ENCODE measurements at places on chromosomes 5 and 9.

DNA sequence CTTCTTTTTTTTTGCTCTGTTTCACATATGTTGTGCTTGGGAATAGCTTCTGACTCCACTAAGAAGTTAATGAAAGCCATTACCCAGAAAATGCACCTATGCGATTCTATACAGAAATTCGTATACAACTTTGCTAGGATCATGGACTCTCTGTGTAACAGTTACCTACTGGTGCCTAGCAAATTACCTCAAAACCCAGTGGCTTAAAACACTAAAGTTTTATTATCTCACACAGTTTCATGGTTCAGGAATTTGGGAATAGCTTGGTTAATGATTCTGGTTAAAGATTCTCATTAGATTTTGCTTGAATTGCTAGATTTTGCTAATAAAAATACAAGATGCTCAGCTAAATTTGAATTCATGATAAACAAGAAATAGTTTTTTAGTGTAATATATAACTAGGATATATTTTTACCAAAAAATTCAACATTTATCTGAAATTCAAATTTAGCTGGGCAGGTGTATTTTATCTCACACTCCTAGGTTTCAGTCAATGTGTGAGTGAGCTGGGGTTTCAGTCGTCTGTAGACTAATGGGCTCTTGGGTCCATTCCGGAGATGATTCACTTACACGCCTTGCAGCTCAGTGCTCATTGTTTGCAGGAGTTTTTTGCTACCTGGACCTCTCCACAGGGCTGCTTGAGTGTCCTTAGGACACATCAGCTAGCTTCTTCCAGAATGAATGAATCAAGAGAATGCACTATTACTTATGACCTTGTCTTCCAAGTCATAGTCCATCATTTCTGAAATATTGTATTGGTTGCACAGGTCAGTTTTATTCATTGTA, 75.1 kb downstream of the MROH2B start:
- no peak for DNase-seq

- no peak for DNase-seq
These were observed 52.3 kb downstream of the WDR36 start for GRCh38 chr5:111144352-111144930.

DNA sequence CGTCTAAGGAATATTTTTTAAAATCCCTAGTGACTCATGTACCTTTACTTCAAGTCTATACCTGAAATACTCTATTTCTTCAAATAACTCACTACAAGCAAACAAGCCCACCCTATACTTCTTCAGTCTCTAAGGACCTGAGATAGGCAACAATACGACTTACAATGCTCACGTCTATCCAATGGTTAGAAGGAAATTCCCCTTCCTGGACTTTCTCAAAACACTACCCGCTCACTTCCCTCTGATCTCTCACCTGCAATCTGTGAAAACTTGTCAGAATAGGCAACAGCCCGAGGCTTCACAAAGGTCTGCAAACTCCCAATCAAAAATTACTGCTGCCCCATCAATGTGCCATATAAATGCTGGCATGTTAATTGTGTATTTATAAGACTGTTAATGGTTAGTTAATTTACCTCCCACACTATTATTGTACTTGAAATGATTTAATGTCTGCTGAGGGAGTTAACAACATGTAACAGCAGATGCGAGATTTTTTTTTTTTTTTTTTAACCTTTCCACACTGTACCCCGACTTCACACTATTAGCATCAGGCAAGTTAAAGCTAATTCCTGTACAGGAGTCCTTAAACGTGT, 27.3 kb downstream of the MAPKAP1 start:
- DNase-seq = no peak

- DNase-seq = no peak
These were observed 33.6 kb downstream of the PRRT1B start for GRCh38 chr9:131578731-131579504.

- DNase-seq = no peak
These were observed 461.3 kb upstream of the RORB start for GRCh38 chr9:74035786-74036185.

- DNase-seq = no peak
These were observed 7.9 kb downstream of the CMYA5 start for GRCh38 chr5:79697222-79698170.

DNA sequence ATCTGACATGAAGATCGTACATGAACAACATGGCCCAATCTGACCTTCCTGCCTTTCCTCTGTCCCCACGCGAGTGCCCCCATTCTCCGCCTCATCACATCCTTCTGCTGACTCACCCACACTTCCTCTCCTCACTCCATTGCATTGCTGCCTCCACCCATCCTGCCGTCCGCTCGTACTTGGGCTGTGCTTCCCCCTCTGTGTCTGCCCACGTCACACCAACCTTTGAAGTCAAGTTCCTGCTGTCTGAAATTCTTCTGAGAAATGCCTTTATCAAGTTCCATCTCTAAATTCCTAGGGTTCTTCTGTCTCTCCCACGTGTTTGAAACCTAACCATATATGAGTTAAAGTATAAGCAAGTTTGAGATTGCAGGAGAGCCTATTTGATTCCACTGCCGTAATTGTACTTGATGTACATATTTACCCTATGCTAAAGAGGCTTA, 18.0 kb upstream of the STARD4 start:
- peak; percentile 66 for DNase-seq

GRCh38 chr5:13664377-13664776, 280.1 kb downstream of the DNAH5 start:
- no peak for DNase-seq

DNA sequence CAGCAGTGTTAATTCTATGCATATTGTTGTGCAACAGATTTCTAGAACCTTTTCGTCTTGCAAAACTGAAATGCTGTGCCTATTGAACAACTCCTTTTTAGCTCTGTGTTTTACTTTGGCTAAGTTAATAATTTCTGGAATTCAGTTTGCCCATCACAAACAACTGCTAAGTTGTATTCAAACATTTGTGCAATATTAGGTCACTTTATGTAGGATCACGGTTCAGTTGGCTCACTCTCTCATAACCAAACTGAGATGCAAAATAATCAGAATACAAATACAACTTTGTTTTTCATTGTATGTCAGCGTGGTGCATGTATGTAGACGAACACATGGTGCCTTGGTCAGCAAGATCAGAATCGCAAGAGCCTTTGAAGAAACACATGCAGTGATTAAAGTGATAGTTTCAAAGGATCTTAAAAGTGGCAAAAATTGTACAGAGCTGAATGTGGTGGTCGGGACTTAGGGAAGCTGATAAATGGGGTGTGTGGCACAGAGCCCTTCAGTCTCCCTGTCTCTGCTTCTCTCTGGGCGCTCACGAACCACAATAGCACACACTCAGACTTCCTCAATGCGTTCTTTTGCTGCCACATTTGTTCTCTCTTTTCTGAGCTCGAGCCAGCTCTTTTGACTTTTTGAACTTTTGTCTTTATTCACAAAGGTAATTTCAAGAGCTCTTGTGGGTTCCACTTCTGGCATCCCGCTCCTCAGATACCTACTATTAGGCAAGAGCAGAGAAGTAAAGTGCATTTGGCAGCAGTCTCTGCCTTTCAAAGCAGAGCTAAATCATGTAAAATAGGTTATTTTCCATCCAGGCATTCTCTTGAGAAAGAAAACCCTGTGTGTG, 112.4 kb upstream of the CTSL start:
- DNase-seq = no peak

DNA sequence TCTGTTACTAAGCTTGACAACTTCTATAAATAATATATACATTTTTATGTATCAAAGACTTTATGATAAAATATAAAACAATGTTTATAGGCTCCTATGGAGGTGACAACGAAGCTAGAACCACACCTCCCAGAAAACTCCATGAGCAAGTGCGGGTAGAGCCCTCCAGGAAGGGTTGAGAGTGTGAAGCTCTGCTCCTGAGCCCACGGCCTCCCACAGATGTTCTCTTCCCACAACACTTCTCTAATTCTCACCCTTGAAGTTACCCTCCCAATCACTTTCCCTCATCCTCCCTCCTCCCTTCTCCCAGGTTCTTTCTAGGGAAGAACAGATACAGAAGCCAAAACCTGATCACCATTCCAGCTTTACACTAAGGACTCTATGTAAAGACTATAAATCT, 427.6 kb downstream of the SPOCK1 start:
- DNase-seq = no peak

- no peak for DNase-seq
These were observed 344.6 kb upstream of the EDIL3 start for GRCh38 chr5:84729326-84729725.

DNA sequence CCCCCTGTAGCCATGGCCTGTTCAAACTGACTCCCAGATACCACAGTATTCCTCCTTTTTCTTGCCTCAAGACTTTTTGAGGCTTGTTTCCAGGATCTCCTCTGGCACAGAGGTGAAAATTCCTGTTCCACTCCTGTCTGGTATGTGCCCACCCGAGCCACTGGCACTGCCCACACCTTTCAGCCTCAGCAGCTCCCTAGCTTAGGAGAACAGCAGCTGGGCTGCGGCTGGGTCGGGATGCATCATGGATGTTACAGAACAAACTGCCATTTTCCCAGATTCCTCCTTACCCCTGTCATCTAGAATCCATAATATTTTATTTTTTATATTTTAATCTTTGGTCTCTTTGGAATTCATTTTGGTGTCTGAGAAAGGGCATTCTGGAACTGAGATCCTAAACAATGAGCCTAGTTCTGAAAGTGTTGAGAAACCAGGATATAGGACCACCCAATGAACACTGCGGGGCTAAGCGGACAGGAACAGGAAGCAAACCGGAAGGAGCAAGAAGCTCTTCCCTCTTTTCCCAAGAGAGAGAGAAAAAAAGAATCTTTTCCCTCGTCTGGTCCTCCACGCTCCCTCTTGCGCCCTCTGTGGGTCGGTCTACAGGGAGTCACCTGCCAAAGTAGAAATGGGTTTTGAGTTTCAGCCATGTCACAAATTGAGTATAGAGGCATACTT, 12.5 kb downstream of the OR2S2 start:
- DNase-seq = peak; percentile 27

DNA sequence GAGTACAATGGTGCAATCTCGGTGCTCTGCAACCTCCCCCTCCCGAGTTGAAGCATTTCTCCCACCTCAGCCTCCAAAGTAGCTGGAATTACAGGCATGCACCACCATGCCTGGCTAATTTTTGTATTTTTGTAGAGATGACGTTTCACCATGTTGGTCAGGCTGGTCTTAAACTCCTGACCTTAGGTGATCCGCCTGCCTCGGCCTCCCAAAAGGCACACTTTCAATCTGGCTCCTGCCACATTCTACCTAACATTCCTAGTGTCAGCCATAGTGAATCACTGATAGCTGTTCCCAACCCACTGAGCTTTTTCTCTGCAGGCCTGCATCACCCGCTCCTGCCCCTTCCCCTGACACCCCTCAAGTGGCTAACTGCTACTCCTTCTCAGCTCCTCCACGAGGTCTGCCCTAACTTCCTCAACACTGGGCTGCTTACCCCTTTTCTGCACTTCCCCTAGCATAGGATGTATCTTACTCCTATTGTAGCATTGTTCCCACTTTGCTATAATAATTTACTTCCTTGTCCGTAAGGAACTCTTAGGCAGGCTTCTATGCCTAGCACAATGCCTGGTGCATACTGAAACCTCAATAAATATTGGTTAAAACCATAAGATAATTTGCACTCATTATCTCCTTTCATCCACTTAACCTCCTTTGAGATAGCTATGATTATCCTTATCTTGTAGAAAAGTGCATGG, 42.0 kb upstream of the LIFR start:
- no peak for DNase-seq

DNA sequence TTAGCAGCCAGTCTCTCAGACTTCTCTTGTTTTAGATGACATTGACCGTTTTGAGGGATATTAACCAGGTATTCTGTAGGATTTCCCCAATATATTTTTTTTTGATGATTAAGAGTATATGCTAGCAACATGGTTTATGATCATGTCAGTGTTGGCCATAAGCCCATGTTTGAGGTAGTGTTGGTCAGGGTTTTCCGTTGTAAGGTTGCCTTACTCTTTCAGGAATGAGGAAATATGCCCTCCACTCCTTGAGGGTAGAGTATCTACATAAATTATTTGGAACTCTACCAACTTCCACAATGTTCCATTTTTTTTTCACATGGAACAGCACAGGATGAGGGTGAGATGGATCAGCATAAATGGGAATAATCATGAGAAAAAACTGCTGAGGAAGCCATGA, 188.4 kb upstream of the PRDM9 start:
- DNase-seq = no peak

DNA sequence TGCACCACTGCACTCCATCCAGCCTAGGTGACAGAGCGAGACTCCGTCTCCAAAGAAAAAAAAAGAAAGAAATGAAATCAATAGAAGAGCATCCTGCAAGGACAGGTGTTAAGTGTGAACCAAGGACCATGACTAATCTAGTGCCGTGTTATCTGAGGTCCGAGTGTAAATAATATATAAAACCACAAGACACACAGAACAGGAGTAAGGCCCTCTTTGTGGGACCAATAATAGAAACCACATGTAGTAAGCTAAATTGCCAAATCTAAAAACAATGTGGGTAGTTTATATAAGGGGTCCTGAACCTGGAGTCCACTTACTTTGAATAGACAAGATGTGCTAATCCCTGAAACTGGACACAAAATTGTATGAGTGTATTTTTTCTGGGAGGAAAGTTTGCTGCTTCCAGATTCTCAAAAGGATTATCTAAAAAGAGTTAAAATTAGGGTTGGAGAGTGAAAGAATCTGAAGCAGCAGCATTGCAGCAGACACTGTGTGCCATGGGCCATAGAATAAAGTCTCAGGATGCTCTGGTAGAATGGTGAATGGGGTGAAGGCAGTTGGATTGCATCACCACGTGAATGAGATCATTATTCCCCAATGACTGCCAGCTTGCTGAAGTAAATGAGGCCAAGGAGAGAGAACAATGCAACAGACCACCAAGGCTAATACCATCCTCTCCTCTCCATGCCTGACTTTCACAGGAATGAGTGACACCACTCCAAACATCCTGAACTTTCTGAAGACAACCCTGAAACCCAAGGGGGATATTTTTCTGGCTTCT, 222.7 kb downstream of the DCP2 start:
- DNase-seq = no peak

DNA sequence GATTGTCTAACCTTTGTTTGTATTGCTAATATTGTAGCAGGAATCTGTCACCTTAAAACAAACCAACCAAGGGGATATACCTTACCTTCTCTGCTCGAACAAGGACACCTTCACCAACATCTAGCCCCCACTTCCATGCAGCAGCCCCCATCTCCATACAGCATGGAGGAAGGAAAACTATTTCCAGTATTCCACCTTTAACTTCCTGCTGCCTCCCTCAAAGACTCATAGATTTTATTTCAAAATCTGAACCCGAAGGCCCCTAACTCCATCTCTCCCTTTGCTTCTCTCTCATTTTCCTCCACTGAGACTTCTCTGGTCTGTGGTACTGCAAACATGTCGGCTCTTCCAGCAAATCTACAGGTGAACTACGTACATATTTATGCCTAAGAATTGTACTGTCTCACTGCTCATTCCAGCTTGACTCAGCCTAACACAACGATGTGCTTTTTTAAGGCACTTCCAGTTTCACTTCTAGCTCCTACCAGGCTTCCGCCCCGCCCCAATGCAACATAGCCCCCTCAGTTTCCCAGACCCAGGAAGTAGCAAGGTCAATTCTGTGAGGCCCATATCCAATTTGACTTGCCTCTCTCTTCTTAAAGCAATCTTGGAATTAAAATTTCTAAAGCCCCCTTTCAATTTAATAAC, 70.7 kb upstream of the RNF38 start:
- peak; percentile 35 for DNase-seq

- no peak for DNase-seq
These were observed 6.8 kb downstream of the RPL12 start for GRCh38 chr9:127444283-127444920.

GRCh38 chr9:127970401-127971313, 10.1 kb downstream of the EEIG1 start:
- DNase-seq = peak; percentile 41

All from activated T-helper 1 cell treated with anti-CD3 and anti-CD28 coated beads, Interleukin-2, amount 50 U/mL, for 16 hours (primary cell).